Hematopoietic multipotent progenitor cell treated with erythropoietin and hydrocortisone succinate and interleukin-3 and kit ligand, for 15 days (in vitro differentiated cells): ENCODE measurements at places on chromosomes 5 and 9.

DNA sequence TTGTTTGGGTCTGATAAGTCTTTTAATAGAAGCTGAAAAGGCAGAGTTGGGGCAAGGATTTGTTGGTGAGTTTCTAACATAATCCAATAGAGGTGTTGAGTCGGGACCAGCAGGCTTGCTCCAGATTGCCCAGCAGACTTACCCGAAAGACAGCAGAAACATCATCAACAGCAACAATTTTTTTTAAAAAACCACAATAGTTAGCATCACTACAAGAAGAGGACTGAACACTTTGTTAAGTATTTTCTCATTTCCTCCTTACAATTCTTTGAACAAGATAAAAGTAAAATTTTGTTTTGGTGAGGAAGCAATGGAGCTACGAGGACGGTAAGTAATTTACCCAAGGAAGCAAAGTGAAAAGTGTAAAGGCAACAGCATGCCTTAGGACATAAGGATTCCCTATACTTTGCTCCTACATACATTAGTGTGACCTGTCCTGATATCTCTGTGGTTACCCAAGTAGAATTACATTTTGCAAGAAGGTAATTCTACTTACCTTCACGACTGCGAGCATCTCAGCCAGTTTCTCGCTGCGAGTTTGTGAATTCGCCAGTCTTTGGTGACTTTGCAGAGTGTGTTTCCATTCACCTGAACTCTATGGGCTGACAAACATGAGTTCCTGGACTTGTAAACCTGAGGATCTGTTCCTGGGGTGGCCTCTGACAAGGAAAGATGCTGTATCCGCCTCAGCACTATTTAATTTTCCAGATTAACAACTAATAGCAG lies 13.2 kb downstream of the ITK start:
- DNase-seq, result no peak

- DNase-seq, result no peak
These were observed 657.4 kb downstream of the BRINP1 start for GRCh38 chr9:118711843-118712242.

DNA sequence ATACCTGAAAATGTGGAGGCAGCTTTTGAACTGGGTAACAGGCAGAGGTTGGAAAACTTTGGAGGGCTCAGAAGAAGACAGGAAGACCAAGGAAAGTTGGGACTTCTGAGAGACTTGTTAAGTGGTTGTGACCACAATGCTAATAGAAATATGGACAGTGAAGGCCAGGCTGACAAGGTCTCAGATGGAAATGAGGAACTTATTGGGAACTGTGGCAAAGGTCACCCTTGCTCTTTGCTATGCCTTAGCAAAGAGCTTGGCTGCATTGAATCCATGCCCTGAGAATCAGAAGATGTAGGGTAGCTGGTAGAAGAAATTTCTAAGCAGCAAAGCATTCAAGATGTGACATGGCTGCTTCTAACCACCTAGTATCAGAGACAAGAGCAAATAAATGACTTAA lies 244.4 kb upstream of the ADRA1B start:
- DNase-seq, result no peak

DNA sequence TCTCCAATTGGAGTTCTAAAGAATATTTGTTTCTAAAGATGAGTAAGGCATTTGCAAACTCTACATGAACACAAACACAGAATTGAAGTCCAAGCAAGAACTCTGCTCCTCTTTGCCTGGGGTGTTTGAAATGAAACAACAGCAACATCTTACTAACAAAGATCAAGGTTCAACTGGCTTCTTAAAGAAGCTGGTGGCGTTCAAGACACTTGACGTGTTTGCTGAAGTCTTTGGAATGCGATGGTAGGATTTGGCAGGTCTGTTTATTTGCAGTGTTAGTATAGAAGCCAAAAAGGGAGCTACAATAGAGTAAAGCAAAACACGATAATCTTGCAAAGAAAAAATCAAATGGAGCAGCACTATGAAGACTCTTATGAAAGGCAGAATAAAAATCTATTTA lies 94.9 kb downstream of the BASP1 start:
- DNase-seq, result no peak

- DNase-seq, result no peak
These were observed 503.0 kb upstream of the CD180 start for GRCh38 chr5:67699560-67699959.

DNA sequence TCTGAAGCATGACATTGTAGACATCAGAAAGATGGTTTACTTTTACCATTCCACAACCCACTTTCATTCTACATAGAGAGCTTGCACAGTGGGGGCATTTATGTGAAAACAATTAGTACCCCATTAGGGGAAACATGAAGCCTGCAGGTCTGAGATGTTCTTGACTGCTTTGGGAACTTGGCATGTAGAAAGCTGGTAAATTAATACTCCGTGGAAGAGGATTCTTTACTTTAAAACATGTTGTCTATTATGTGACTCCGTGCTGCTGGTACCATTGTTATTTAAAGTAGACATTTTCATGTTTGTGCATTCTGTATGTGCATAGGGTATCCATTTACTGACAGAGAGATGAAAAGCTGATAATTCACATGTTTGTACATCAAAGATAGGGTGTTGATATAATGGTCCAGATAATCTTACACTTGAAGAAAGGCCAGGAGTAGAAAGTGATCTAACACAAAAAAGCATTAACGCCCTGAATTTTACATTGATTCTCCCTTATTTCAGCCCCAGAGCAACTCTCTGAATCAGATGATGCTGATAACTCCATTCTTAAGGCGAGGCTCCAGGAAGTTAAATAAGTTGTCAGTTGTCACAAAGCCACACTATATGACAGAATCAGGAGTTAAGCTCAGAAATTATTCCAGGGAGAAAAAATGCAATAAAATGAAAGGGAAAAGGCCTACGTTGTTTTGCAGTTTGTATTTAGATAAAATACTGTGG lies 50.1 kb upstream of the CD180 start:
- no peak for DNase-seq

- no peak for DNase-seq
These were observed 7.8 kb upstream of the RUSC2 start for GRCh38 chr9:35482071-35482470.

GRCh38 chr9:34125681-34126206 lies 754 bp downstream of the DCAF12 start:
- peak; percentile 42 for DNase-seq

- no peak for DNase-seq
These were observed 37.9 kb upstream of the GABRP start for GRCh38 chr5:170745481-170746071.

DNA sequence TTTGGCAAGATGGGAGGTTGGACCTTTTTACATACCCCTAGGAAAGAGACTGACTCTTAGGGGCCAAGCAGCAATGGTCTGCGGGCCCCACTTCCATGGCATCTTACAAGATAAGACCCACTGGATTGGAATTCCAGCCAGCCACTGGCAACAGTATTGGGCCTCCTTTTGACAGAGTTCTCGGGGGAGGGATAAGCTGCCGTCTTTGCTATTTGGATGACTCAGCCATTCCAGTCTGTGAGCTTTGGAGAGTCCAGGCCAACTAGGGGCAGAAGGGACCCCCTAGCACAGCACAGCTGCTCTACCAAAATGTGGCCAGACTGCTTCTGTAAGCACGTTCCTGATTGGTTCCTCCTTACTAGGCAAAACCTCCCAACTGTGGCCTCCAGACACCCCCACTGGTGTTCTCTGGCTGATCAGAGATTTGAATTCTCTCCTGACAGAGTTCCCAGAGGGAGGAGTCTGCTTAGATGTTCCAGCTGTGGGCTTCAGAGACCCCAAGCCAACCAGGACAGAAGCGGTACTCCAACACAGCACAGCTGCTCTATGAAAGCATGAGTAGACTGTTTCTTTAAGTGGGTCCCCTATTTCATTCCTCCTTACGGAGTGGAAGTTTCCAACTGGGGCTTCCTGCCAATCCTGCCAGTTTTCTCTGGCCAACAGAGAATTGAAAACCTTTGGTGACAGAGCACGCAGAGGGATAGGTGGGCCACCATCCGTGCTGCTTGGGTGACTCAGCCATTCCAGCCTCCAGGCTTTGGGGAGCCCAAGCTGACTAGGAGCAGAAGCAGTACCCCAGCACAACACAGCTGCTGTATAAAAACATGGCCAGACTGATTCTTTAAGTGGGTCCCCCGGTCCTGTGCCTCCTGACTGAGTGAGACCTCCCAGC lies 672.1 kb upstream of the RIOK2 start:
- DNase-seq, result no peak

- no peak for DNase-seq
These were observed 18.9 kb upstream of the ORM1 start for GRCh38 chr9:114303977-114304376.

GRCh38 chr9:108445431-108446071 lies 410.2 kb downstream of the ACTL7B start:
- DNase-seq, result no peak

DNA sequence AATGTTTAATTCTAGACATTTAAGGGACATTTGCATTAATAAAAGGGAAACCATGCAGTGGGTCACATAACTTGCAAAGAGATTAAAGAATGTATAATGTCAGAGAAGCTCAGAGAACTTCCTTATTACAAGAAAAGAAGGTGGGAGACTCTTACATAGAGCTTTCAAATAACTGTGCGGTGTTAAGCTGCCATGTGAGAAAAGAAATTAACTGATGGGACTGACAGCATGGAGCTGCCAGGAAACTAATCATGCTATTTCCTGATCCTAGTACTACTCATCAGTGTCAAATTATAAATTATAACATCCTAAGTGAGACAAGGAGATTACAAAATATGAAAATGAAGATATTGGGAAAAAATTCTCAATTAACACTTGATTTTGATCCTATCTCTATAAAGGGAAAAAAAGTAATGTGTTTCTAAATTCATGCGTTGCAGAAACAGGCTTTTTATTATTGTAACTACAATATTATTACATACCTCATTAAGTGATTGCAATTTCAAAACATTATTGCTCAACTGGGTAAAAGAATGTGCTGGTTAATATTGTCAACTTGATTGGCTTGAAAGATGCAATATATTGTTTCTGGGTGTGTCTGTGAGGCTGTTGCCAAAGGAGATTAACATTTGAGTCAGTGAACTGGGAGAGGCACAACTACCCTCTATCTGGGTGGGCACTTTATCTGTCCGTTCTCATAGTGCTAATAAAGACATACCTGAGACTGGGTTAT lies 609.5 kb upstream of the NUDT12 start:
- DNase-seq, result no peak

- DNase-seq, result no peak
These were observed 47.4 kb downstream of the PRKACG start for GRCh38 chr9:68966496-68966944.

DNA sequence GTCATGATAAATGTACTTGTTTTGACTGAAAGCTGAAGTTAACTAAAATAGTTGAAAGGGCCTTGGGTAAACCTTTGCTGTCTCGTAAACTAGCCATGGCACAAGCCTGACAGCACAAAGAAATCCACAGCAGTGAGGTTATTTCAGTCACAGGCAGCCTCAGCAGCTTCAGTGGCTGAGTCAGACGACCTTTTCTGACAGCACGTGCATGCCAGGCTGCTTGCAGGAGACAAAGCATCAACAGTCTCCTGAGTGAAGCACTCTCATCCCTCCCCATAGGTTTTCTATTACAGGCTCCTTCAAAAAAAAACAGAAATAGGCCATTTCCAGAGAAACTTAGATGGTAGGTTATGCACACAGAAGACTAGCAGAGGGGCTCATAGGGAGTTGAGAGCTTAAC lies 34.6 kb downstream of the OXCT1 start:
- DNase-seq, result no peak

DNA sequence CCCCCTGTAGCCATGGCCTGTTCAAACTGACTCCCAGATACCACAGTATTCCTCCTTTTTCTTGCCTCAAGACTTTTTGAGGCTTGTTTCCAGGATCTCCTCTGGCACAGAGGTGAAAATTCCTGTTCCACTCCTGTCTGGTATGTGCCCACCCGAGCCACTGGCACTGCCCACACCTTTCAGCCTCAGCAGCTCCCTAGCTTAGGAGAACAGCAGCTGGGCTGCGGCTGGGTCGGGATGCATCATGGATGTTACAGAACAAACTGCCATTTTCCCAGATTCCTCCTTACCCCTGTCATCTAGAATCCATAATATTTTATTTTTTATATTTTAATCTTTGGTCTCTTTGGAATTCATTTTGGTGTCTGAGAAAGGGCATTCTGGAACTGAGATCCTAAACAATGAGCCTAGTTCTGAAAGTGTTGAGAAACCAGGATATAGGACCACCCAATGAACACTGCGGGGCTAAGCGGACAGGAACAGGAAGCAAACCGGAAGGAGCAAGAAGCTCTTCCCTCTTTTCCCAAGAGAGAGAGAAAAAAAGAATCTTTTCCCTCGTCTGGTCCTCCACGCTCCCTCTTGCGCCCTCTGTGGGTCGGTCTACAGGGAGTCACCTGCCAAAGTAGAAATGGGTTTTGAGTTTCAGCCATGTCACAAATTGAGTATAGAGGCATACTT lies 12.5 kb downstream of the OR2S2 start:
- DNase-seq, result peak; percentile 40

GRCh38 chr5:94057217-94057616 lies 315.8 kb upstream of the POU5F2 start:
- DNase-seq, result no peak

- DNase-seq, result no peak
These were observed 58.0 kb upstream of the RNF130 start for GRCh38 chr5:180129291-180130190.

- no peak for DNase-seq
These were observed 5.0 kb downstream of the TNIP1 start for GRCh38 chr5:151075698-151076331.

- DNase-seq, result no peak
These were observed 50.4 kb upstream of the RNF130 start for GRCh38 chr5:180121826-180122413.

DNA sequence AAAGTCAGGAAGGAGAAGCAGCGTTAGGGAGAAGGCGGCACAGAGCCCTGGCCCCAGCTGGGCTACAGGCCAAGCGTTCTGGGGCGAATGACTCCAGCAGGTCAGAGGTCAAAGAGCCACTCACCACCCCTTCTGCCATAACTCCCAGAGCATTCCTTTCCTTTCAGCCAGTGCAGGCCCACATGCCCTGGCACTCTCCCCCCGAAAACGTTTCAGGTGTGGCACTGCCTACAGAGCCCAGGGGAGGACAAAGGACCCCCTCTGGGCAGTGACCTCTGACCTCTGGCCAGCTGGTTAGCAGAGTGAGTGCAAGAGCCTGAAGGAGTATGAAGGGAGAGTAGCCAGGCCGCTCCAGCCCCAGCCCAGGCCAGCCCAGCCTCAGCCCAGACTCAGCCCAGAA lies 4.9 kb downstream of the ABCA2 start:
- no peak for DNase-seq

DNA sequence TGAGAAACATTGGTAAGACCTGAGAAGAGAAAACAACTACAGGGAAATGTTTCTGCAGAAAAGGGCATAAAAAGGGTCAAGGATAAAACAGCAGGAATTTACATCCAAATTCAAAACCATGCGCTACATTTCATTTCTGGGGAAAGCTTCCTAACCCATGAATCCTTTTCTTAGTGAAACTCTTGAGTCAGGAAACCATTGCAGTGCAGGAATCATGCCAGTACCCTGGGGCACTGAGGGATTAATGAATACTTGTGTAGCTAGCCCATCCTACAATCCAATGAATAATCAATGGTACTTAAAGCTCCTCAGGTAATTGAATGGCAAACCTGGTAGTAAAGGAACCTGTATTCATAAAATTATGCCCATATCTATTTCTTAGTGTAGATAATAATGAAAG lies 580.5 kb downstream of the TLE1 start:
- no peak for DNase-seq
